Activated CD8-positive, alpha-beta T cell treated with anti-CD3 and anti-CD28 coated beads, Interleukin-2, amount 10 ng/mL, durations not matched to agents 7 days and 5 days (primary cell): ENCODE measurements at places on chromosomes 13 and 19.
A peak's percentile ranks its signal among the peaks of the same experiment; 100 is the strongest.

GRCh38 chr19:48724796-48725753 lies 5.5 kb upstream of the MAMSTR start:
- peak; percentile 63 for DNase-seq

GRCh38 chr13:35460061-35460460 lies 16.4 kb downstream of the MAB21L1 start:
- no peak for DNase-seq

DNA sequence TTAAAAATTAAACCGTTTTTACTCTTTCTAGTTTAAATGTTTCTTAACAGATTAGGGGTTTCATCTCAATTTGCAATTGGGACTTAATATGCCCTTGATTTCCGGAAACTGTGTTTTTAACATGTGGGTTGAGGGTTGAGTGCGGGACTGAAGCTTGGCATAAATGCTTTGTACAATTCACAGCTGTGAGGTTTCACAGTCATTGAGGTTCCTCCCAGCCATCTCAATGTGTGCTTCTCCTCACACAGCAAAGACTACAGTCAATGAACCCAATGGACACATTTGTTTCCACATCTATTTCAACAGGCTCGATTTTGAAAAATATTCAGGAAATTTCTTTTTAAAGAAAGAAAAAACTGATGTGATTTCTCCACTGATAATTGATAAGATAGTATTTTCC lies 328.6 kb downstream of the TBC1D4 start:
- DNase-seq, result no peak

DNA sequence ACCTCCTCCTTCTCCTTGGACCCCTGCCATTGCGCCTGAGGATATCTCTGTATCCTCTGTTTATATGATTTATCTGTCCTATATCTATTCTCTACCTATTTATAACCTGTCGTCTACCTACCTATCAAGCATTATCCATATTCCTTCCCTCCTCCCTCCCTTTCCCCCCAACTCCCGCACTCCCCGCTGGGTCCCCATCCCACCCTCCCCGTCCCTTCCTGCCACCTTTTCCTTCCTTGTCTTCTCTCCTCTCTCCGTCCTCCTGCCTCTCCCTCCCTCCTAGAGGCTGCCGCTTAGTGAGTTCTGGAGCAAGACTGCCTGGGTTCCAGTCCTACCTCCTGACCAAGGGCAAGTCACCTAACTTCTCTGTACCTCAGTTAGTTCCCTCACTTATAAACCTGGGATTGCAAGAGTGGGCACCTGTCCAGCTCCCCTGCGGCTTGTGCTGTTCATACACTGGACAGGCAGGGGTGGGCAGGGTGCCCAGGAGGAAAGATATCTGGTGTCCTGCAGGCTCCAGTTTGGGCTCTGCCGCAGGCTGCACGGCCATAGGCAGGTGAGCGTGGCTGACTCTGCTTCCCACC lies 16.1 kb downstream of the TTYH1 start:
- DNase-seq, result no peak

DNA sequence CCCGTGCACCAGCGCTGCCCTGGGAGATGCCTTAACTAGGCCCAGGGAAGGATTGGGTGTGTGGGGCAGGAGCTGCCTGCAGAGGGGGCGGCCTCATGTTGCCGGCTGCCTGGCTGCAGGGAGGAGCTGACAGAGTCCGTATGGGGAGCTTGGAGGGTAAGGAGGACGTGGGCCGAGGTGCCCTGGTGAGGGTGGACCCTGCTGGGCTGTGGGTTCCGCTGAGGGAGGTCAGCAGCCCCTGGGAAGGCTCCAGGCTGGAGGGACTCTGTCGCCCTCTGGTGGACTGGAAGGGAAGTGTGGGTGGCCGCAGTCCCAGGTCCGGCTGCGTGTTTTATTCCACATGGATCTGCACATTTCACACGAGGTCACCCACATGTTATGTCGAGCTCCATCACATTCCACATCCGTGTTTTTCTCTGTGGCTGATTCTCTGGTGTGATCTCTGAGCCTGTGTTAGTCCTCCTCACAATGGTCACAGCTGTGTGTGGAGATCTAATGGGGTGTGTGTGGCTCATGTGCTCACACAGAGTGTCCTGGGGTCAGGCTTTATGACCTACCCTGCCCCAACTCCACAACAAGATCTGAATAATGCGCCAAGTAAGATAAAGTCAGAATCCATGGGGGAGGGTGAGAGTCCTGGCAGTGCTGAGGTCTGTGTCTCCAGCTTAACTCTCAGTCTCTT lies 1.8 kb upstream of the CEACAM8 start:
- DNase-seq, result peak; percentile 40

- DNase-seq, result no peak
Observed at GRCh38 chr13:111946214-111946613, 120.7 kb upstream of the SOX1 start.

DNA sequence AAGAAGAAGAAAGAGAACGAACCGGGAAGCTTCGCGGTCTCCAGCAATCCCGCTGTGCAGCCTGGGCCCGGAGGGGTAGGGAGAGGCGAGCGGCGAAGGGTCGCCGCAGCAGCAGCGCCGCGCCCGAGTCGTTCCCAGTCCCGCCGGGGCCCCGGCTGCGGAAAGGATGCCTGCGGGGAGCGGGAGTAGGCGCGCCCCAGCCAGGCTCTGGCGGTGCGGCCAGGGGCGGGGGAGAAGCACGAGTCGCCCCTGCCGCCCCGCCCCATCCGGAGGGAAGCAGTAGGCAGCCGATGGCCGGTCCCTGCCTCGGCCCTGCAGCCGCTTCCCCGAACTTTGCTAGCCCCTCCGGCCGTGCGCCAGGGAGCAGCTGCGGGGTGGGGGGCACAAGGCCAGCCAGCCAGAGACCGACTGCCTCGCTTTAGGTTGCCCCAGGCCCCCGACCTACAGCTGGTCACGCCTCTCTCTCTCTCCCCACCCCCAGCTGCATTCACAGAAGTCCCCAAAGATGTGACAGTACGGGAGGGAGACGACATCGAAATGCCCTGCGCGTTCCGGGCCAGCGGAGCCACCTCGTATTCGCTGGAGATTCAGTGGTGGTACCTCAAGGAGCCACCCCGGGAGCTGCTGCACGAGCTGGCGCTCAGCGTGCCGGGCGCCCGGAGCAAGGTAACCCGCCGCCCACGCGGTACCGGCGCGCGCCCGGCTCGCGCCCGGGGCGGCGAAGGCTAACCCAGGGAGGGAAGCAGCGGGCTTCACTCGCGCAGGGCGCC lies 1.1 kb downstream of the VSTM2B start:
- no peak for DNase-seq

GRCh38 chr13:23140492-23140891 lies 40.3 kb upstream of the SGCG start:
- no peak for DNase-seq
